Mesenchymal stem cell (in vitro differentiated cells and primary cell): ENCODE measurements at places on chromosomes 6 and 20.

- H3K27ac ChIP-seq = no peak overlapping the region
- H3K36me3 ChIP-seq = no peaks in the 10 kb centered on the region
- no peak for DNase-seq
- H3K4me3 ChIP-seq = no peak overlapping the region
These were observed 120.5 kb downstream of the RTN4IP1 start for GRCh38 chr6:106508834-106509233.

- no peak for DNase-seq
- no peaks in the 10 kb centered on the region for H3K27me3 ChIP-seq
- H3K36me3 ChIP-seq = peaks cover 3% of the 10 kb centered on the region
- no peak overlapping the region for H3K27ac ChIP-seq
- no peak overlapping the region for H3K4me3 ChIP-seq
These were observed 17.9 kb upstream of the ZNF451 start for GRCh38 chr6:57072108-57072507.

DNA sequence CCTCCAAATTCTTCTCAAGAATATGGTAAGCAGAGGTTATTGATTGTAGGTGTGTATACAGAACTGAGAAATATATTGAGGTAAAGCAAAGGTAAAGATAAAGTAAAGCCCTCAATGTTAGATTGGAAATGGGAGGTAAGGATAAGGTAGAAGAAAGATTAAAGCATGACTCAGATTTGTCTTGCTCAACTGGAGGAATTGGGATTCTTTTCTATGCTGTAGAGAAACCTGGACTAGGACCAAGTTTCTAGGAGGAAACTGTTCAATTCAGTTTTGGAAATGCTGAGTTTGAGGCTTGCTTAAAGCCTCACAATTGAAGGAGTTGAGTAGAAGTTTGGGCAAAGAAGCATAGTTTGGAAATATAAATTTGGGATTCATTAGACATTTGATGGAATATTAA, 634.0 kb upstream of the PTCHD4 start:
- no peak for DNase-seq
- no peaks in the 10 kb centered on the region for H3K4me1 ChIP-seq
- H3K36me3 ChIP-seq = no peaks in the 10 kb centered on the region
- H3K27ac ChIP-seq = no peak overlapping the region

- DNase-seq = no peak
- no peak overlapping the region for H3K27ac ChIP-seq
- H3K4me1 ChIP-seq = no peaks in the 10 kb centered on the region
- no peaks in the 10 kb centered on the region for H3K27me3 ChIP-seq
- H3K4me3 ChIP-seq = no peak overlapping the region
These were observed 443.8 kb downstream of the TENT5A start for GRCh38 chr6:81308577-81309279.

DNA sequence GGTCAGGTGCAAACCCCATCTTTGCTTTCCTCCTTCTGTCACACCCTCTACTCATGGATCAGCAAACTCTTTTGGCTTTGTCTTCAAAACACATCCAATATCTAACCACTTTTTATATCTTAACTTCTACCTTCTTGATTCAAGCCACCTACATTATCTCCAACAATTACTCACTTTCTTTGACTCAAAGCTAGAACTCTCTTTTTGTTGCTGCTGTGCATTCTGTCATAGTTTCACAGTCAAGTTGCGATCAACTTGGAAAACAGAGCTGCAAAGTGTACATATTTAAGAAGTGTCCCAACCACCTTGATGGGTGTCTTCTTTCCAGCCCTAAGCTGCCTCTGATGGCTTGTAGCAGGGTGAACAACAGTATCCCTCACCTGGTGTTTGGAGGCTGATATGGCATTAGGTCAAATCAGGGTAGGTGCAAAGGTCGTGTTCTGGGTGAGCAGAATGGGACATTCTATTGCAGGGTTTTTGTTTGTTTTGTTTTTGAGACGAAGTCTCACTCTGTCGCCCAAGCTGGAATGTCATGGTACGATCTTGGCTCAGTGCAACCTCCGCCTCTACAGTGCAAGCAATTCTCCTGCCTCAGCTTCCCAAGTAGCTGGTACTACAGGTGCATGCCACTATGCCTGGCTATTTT, 43.4 kb upstream of the RALGAPA2 start:
- H3K27me3 ChIP-seq = no peaks in the 10 kb centered on the region
- H3K36me3 ChIP-seq = no peaks in the 10 kb centered on the region
- no peak for DNase-seq
- H3K4me1 ChIP-seq = no peaks in the 10 kb centered on the region
- H3K4me3 ChIP-seq = no peak overlapping the region
- H3K27ac ChIP-seq = no peak overlapping the region

- no peaks in the 10 kb centered on the region for H3K27me3 ChIP-seq
- H3K27ac ChIP-seq = no peak overlapping the region
- H3K4me1 ChIP-seq = no peaks in the 10 kb centered on the region
- no peaks in the 10 kb centered on the region for H3K36me3 ChIP-seq
These were observed 27.0 kb downstream of the LAMA4 start for GRCh38 chr6:112227411-112227810.

DNA sequence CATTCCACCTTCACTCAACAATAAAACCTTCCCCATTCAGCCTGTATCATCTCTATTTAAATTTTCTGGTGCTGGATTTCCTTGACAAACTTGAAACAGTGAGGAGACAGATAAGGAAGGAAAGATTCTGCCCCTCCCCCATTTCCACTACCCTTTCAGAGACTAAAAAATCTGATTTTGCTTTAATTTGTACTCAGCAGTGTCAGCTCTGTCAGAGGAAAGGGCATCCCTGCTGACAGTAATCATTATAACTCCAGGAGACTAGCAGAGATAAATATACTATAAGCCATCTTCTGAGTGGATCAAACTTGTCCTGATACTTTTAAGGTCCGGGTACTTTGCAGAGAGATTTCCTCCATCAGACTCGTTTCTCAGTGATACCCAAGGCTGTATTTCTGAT, 155.6 kb downstream of the SAMD5 start:
- no peak for DNase-seq
- no peak overlapping the region for H3K4me3 ChIP-seq
- H3K36me3 ChIP-seq = no peaks in the 10 kb centered on the region
- H3K27me3 ChIP-seq = no peaks in the 10 kb centered on the region
- H3K27ac ChIP-seq = no peak overlapping the region

DNA sequence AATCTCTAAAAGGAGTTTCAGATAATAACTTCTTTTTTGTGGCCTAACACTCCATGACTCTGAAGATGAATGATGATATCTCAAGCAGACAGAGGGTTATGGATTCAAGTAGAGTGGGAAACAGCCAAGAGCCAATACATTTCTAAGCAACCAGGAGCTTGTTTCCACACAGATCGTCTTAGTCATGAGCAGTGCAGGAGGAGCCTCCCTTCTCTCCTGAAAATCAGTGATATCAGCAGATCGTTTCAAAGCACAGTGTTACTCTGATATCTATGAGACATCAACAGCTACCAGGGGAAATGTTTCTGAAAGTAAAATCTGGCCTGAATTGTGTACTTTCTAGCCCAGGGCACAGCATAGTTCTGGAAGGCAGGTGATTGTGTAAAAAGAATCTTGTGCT, 11.5 kb downstream of the ADGRG6 start:
- no peak overlapping the region for H3K27ac ChIP-seq
- H3K4me1 ChIP-seq = no peaks in the 10 kb centered on the region
- H3K4me3 ChIP-seq = no peak overlapping the region
- H3K27me3 ChIP-seq = no peaks in the 10 kb centered on the region

DNA sequence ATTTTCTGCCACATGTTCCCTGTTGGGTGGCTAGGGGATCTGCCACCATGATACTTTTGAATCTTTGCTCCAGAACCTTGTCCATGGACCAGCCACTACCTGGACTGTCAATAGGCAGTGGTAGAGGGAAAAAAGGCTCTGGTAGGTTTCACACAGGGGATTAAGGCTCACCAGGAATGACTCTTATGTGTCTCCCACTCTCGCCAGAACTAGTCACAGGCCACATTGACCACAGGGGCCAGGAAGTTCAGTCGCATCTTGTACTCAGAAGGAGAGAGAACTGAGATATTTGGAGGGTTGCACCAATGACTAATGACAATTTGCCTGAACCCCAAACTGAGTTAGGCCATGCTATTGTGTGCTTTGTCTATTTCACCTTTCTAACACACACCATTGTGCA, 23.6 kb upstream of the APCDD1L start:
- no peaks in the 10 kb centered on the region for H3K36me3 ChIP-seq
- H3K4me1 ChIP-seq = peaks cover 4% of the 10 kb centered on the region
- H3K27me3 ChIP-seq = no peaks in the 10 kb centered on the region
- H3K4me3 ChIP-seq = no peak overlapping the region
- no peak overlapping the region for H3K27ac ChIP-seq

GRCh38 chr6:10338151-10338550, 76.7 kb downstream of the TFAP2A start:
- no peaks in the 10 kb centered on the region for H3K36me3 ChIP-seq
- peaks cover 1% of the 10 kb centered on the region for H3K4me1 ChIP-seq
- no peak overlapping the region for H3K4me3 ChIP-seq

DNA sequence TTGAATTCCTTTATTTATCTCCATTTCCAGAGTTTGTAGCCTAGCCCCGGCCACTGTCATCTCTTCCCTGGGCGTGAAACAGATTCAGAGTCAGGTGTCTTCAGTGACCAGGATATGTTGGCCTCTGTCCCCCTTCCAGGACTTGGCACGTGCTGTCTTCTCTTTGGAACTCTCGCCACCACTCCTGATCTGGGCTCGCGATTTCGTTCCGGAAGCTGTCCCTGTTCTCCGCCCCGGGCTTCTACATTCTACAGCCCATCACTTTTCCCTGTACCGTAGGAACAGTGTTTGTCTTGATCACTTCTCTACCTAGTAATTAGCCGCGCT, 739 bp downstream of the GSS start:
- H3K36me3 ChIP-seq = peaks cover 22% of the 10 kb centered on the region
- peak overlapping the region; percentile 86 for H3K4me3 ChIP-seq
- peak overlapping the region; percentile 99 for H3K27ac ChIP-seq
- peaks cover 7% of the 10 kb centered on the region for H3K4me1 ChIP-seq
- DNase-seq = no peak

- DNase-seq = no peak
- no peak overlapping the region for H3K27ac ChIP-seq
- H3K27me3 ChIP-seq = peaks cover 14% of the 10 kb centered on the region
These were observed 68.5 kb upstream of the ZNF184 start for GRCh38 chr6:27541212-27541932.

DNA sequence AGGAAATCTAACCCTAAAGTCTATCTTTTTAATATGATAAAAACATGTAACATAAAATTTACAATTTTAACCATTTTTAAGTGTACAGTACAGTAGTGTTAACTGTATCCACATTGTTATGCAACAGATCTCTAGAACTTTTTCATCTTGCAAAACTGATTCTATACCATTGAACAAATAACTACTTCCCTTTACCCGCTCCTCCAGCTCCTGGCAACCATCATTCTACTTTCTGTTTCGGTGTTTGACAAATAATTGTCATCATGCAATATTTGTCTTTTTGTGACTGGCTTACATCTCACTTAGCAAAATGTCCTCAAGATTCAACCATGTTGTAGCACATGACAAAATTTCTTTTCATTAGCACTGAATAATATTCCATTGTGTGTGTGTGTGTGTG, 203.2 kb downstream of the SIM1 start:
- no peak overlapping the region for H3K27ac ChIP-seq
- no peaks in the 10 kb centered on the region for H3K36me3 ChIP-seq
- no peaks in the 10 kb centered on the region for H3K4me1 ChIP-seq
- H3K4me3 ChIP-seq = no peak overlapping the region
- no peaks in the 10 kb centered on the region for H3K27me3 ChIP-seq

DNA sequence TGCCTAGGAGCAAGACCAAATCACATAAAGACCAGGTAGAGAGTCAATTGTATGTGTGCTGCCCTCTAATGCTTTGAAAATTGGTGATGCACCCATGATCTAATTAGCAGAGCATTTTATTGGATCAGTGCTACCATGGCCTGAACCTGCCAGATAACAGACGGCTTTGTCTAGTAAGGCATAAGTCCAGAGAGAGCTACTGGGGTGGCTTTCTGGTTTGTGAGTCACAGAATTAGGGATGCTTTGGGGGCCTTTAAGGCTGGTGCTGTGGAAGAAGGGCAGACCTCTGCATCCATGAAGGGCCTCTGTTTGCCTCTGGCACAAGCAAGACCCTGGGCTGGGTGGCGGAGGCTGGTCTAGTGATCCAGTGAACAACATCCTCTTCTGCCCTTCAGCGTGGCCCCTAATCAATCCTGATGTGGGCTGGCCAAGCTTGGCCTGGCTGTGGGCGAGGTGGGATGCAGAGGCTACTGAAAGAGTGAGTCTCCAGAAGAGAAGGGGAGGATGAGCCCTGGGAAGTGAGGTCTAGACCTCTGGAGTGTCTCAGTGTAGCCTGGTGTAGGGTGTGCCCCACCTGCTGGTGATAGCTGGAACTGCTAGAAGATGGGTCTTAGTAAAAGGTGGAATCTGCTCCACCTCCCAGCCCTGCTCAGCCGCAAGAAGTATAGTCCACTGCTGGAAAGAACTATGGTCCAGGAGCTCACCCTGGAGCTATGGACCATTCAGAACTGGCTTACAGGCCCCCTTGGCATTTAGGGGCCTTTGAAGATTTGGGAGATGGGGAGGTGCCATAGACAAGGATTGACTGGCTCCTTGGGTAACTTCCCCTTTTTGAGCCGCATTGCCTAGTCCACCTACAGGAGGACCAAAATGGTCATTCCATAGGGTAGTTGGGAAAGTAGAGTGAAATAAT, 36.7 kb upstream of the AAR2 start:
- no peak overlapping the region for H3K27ac ChIP-seq
- no peaks in the 10 kb centered on the region for H3K27me3 ChIP-seq
- H3K36me3 ChIP-seq = peaks cover 66% of the 10 kb centered on the region
- peaks cover 5% of the 10 kb centered on the region for H3K4me1 ChIP-seq
- no peak overlapping the region for H3K4me3 ChIP-seq

DNA sequence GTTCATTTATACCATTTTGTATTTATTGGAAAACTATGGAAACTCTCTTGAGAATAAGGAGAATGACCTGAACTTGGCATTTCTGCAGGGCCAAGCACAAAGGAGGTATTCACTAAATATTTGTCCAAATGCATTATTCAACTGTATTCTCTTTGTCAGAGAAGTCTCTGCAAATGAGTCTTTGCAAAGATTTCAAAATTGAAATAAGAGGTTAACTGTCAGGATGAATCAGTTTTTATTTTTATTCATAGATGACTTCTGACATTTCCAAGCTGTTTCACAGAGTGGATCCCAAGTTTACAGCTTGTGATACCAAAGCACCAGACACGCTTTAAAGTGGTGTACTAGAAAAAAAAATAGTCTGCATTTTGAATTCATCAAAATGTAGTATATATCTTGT, 131.6 kb downstream of the UTRN start:
- H3K4me3 ChIP-seq = no peak overlapping the region
- DNase-seq = no peak
- peaks cover 9% of the 10 kb centered on the region for H3K4me1 ChIP-seq
- H3K27ac ChIP-seq = no peak overlapping the region

- H3K27me3 ChIP-seq = peaks cover 18% of the 10 kb centered on the region
- H3K4me1 ChIP-seq = peaks cover 19% of the 10 kb centered on the region
- no peak overlapping the region for H3K4me3 ChIP-seq
- H3K36me3 ChIP-seq = no peaks in the 10 kb centered on the region
These were observed 7.9 kb downstream of the ACSS1 start for GRCh38 chr20:25050082-25050481.

DNA sequence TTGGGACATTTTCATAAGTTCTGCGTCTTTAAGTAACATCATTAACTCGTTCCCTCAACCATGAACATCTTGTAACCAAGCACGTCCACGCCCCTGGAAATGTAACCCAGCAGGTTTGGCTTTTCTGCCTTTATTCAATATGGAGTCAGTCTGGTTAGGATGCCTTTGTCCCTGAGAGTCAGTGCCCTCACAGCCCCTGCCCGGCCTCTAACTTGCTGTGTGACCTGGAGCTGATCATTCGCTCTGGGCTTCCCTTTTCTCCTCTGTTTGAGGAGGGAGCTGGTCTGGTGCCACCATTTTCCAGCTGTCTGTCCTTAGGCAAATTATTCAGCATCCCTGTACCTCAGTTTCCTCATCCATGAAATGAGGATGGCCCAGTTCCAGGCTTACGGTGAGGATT, 26.5 kb upstream of the ANGPT4 start:
- H3K4me1 ChIP-seq = no peaks in the 10 kb centered on the region
- H3K27ac ChIP-seq = no peak overlapping the region
- no peaks in the 10 kb centered on the region for H3K36me3 ChIP-seq
- DNase-seq = no peak
